ENCODE measurements at places on chromosomes 2 and 18.

- no peak for DNase-seq
These were observed 246.6 kb upstream of the SESTD1 start for GRCh38 chr2:179511105-179511789.

DNA sequence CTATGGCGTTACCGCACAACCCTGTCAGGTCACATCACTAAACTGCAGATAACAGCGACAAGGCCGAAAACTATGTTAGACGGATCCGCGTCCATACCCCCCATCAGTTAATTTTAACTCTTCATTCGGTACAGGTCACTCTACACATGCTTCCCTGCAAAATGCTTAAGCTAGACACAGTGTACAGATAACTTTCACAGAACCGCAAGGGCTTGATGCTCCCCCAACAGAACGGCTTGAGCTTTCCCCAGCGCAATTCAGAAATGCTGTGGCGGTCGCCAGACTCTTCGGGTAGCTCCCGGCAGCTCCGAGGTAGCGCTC is 283 bp upstream of the RBBP8 start:
- DNase-seq: no peak

DNA sequence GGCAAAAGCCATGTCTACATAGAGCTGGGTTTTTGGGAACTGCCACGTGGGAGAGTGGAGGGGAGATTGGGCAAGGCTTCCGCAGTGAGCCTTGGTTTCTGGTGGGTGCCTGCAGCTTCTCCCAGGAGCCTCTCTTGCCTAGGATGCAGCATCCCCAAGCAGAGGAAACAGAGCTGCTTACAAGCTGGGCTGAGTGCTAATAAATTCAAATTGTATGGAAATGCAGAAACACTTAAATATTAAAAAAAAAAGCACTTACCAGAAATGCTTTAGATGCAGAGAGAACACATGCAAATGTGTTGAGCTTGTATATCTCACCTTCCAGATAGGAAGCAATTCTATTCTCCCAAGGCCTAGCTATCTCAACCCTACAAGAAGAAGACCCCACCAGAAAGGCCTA is 96.0 kb upstream of the ST3GAL5 start:
- DNase-seq: no peak

- no peak for DNase-seq
These were observed 42.6 kb downstream of the LPIN2 start for GRCh38 chr18:2970344-2970743.

DNA sequence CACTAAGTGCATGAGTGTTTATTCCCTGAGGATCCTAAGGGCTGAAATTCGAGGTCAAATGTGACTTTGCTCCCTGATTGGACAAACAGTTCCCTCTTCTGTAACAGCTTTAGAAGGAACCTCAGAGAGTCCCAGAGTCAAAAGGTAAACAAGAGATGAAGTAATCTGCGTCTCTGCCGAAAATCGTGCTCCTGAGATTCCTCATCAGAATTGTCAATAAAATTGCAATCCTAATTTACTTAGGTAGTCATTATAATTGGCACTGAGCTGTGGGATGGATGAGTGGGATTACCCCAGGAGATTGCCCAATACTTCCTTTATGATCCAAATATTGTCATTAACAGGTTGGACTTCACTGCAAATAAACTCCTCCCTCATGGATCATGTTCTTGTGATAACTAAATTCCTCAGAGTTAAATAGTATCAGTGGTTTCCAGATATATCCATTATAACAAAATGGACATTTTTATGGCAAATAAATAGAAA is 907 bp upstream of the SUCLG1 start:
- no peak for DNase-seq

- no peak for DNase-seq
These were observed 267.5 kb downstream of the GPD2 start for GRCh38 chr2:156703642-156704041.

DNA sequence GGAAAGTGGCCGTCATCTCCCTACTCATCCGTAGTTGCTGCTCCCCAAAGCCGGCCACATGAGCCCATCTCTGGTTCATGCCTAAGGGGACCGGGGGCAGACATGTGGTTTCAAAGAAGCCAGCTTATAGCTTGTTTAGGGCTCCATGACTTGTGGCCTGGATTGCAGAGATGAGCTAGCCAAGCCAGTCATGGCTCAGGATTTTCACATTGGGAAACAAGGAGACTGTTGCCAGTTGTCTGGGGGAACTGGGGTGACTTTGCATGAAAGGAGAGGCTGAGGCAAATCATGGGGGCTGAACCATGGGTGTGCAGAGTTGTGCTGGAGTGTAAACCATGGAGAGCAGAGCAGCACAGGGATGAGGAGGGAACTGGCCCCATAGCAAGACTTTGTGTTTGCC is 183.0 kb upstream of the APCDD1 start:
- peak; percentile 85 for DNase-seq

GRCh38 chr2:201854221-201854801 is 48.0 kb downstream of the CDK15 start:
- DNase-seq: peak; percentile 94

DNA sequence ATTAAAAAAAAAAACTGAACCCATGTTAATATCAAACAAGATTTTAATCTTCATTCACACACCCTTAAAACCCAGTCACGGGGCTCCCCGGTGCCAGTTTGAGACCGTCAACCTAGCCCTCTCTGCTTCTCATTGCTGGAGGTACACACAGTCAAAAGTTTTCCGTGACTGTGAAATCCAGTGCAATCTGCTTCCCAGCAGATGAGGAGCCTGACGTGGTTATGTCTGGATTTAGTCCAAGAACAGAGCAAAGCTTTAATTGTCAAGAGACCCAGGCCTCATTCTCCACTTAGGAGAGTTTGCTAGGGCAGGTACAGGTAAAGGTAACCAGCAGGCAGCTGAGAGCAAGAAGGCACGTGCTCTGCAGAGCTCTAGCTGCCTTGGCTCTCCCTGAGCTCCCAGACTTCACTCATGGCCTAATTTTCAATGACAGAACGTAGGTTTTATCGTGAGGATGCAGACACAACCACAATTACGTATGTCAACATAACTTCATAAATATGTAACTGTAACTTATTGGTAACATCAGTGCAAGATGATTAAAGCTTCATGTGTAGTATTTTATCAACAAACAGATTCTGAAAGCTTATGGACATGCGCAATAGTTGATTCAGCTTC is 56.3 kb downstream of the SLC16A14 start:
- DNase-seq: no peak

- DNase-seq: no peak
These were observed 147.3 kb downstream of the RDH14 start for GRCh38 chr2:18412980-18413675.

DNA sequence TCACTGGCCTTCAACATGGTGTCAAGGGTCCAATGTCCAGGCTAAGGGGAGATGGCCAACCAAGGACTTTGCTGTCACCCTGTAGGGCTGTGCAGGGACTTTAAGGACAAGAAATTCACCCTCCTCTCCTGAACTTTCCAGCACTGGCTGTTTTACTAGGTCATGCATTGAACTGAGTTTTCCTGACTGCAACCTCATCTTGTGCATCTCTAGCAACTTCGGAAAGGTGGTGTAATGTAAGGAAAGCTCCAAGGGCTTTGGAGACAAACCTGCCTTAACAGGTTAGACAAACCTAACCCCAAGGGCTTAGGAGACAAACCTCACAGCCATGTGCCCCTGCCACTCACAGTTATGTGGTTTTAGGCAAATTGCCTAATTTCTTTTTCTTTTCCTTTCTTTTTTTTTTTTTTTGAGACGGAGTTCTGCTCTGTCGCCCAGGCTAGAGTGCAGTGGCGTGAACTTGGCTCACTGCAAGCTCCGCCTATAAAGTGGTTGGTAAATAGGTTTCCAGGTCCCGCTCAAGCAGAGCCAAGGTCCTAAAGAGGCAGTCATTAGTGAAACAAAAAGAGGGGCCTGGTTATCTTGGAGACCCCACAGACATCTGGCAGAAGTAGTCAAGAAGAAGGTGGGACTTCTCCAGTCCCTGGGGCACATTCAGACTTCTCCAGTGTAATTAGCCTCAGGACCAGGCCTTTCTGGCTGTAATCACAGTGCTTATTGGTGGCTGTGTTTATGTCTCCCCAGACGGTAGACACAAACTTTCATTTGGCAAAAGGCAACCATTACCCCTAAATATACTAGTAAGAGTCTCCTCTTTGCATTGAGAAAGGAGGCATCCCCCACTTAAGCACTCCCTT is 37.6 kb upstream of the PMAIP1 start:
- DNase-seq: no peak

DNA sequence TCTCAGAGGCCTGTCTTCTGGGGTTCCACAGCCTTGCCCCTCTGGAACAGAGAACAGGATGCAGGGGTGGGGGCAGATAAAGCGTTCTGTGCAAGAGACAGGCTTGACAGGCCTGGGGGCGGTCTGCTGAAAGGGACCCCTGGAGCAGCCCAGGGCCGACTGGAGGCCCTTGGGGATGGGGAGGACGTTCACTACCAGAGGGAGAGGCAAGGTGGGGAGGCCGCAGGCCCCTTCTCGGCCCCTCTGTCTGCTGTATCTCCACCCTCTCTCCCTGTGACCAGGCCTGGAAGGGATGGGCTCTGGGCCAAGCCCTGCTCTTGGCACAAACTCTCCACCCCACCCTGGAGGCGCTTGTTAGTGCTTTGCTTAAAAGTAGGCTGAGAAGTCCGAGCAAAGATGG is 27.3 kb upstream of the INHBB start:
- no peak for DNase-seq

GRCh38 chr2:218883491-218884490 is 3.1 kb downstream of the WNT10A start:
- DNase-seq: no peak

GRCh38 chr2:99444222-99444621 is 45.6 kb downstream of the REV1 start:
- DNase-seq: no peak

- DNase-seq: no peak
These were observed 7.8 kb downstream of the ANTXR1 start for GRCh38 chr2:69020496-69021426.

- no peak for DNase-seq
These were observed 83.5 kb upstream of the GPC1 start for GRCh38 chr2:240351826-240352426.

DNA sequence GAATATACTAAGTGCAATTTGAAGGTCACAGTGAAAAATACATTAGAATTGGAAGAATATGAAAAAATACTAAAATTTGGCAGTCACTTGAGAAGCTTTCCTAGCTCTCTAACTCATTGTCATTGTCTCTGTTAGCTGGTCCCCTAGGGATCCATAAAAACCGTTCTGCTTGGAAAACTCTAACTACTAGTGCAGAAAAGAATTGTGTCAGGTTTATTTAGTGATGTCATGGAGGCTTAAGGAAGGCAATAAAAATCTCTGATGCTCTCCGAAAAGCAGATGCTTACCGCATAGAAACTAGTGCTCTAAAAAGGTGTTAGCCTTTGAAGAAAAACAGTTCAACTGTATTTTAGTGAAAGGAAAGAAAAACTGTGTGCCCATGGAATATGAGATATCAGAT is 150.1 kb upstream of the DLGAP1 start:
- no peak for DNase-seq

DNA sequence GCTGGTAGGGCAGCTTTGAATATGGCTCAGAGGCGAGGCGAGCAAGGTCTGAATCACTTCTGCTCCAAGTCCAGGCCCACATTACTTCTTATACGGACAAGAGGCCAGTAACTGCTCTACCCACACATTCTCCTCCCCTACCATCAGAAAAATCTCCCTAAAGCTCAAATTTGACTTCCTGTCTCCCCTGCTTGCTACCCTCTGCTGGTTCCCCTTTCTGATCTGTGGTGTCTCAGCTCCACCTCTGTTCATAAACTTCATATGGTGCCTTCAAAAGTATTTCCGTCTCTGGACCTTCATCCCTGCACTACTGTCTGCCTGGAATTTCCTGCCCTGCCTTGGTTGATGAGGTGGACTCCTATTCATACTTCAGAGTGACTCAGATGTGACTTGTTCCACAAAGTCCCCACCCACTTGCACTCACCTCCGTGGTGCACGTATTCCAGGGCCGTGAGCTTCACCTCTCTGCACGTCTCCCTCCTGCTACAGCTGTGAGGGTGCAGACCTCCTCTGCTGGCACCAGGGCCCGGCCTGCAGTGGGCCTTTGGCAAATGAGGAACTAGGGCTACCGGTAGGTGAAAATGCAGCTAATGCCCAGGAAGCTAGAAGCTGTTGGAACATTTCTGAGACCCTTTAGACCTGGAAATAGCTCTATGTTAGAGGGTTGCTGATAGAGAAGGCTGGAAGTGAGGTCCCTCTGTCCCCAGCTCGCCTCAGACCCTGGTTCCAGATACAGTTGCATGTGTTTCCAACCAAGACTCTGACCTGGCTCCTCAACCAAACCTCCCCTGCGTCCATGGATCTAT is 24.6 kb upstream of the KCMF1 start:
- no peak for DNase-seq

DNA sequence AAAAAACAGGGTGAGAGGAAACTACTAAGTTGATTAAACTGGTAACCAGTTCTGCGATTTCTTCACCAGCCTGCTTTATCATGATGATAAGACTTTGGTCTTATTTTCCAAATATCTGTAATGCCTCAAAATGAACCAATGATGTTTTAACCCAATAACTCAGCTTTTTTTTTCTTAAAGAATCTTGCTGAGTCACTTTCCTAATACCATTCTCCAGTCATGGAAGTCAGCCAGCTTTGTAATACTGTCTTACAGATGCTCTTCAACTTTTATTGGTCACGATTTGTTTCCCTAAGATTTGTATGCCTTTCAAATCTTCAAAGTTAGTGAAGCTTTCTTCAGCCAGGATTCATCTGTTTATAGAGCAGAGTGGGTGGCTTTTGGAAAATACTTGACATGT is 47.7 kb upstream of the SMIM21 start:
- peak; percentile 88 for DNase-seq

GRCh38 chr2:165897074-165897473 is 56.5 kb downstream of the TTC21B start:
- no peak for DNase-seq

DNA sequence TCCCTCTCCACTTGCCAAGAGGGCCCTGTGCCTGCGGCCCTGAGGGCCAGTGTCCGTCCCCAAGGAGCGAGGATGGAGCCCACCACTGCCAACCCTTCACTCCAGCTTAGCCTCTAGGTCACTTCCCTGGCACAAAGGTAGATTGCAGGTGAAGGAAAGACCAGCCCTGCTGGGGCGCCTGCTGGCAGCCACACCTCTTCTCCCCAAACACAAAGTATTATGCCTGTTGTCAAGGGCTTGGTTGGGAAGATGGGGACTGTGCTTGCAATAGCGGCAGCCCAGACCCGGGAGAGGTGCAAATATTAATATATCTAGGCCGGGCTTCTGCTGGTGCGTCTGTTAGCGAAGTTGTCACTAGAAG is 7.7 kb downstream of the KCNF1 start:
- DNase-seq: no peak

DNA sequence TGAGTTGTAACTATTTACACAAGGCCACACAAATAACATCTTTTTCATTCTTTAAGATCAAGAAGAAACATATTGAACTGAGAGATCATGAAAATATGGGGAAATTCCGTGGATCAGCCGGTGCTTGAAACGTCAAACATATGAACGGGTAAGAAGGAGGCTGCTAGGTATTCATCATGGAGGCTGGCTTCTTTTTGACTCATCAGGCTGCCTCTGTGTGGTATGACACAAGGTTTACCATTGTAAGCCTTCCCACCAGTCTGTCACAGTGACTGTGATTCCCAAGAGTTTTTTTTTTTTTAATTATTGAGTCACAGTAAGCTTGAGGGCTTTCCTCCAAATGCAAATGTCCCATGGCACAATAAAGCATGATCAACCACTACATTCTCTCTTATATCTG is 506.9 kb downstream of the BCL11A start:
- no peak for DNase-seq

DNA sequence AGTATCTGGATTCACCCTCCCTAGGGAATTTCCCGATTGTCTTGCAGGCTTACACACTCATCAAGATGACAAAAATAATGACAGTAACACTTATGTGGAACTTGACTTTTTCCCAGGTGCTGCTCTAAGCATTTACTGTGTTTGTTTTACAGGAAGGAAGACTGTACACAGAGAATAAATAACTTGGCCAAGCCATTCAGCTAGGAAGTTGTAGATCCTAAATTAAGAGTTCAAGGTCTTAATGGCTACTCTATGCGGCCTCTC is 549 bp upstream of the DPP4 start:
- no peak for DNase-seq

Data from fibroblast of gingiva (primary cell).